ENCODE measurements at places on chromosomes 1 and 21.

DNA sequence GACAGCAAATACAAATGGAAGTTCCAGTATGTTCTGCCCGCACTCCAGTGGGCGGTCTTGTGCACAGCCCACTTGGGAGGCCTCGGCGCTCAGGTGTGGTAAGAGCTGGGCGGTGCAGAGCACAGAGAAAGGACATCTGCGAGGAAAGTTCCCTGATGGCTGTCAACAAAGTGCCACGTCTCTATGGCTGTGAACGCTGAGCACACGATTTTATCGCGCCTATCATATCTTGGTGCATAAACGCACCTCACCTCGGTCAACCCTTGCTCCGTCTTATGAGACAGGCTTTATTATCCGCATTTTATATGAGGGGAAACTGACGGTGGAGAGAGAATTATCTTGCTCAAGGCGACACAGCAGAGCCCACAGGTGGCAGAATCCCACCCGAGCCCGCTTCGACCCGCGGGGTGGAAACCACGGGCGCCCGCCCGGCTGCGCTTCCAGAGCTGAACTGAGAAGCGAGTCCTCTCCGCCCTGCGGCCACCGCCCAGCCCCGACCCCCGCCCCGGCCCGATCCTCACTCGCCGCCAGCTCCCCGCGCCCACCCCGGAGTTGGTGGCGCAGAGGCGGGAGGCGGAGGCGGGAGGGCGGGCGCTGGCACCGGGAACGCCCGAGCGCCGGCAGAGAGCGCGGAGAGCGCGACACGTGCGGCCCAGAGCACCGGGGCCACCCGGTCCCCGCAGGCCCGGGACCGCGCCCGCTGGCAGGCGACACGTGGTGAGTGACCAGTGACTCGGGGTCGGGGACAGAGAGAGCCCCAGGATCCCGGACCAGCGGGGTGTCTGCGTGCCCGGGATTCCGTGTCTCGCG is at the start of gene IL12RB2:
Gene IL12RB2, plus strand, starts transcription at position 623 of the 810 bp plus-strand sequence. CDS start 12,496 bp downstream, outside the sequence.
- peak; percentile 21 for DNase-seq

GRCh38 chr1:115213130-115213529 is 123.8 kb upstream of the TSPAN2 start:
- DNase-seq: no peak

DNA sequence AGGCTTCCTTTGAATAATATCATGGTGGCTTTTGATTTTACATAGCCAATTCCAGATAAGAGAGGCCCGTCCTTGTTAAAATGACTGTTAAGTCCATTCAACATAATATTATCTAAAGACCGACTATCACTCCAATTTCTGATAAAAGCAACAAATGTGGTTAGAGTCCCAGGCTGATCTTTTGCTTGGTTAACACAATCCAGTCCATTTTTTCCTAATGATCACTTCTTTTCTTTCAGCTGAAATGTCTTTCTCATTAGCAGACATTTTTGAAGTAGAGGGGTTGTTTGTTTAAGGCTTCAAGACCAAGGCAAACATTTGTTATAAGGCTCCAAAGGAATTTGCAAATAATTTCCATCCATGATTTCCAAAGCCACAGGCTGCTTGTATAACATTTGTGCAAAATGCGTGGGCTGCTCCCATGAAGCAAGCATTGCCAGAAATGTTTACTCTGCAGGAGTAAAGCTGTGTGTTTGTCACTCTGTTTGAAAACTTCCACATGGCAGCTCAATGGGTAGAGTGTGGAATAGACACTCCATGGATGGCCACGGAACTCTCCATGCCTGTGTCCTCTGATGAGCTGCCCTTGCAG is 111.5 kb downstream of the PSMG1 start:
- no peak for DNase-seq

GRCh38 chr1:9628541-9629444 is 22.7 kb upstream of the PIK3CD start:
- peak; percentile 53 for DNase-seq

GRCh38 chr21:42374457-42374856 is 8.1 kb upstream of the TFF1 start:
- DNase-seq: no peak

- no peak for DNase-seq
Observed at GRCh38 chr1:114109981-114110380, 43.7 kb downstream of the SYT6 start.

GRCh38 chr21:32245971-32246370 is 32.9 kb downstream of the MIS18A start:
- DNase-seq: no peak

DNA sequence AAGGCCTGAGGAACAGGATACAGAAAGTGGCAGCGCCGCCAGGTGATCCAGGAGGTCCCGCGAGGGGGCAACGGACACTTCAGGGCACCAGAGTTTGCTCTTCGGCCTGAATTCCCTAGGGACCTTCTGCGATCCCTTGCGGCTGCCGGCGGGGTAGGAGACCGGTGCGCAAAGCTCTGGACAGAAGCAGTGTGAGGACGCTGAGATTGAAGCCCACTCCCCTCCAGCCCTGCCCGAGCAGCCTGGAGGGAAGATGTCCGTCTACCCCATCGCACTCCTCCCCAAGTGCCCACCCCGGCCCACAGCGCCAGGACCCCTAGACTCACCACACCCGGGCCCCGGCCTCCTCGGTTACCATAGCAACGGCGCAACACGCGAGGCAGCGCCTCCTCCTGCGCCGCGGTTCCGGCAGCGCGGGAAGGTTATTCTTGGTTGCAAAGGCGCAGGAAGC is at the start of gene ANKRD45:
Gene ANKRD45, minus strand, starts transcription at position 361 of the 451 bp plus-strand sequence. CDS start 10,433 bp downstream, outside the sequence.
- no peak for DNase-seq

DNA sequence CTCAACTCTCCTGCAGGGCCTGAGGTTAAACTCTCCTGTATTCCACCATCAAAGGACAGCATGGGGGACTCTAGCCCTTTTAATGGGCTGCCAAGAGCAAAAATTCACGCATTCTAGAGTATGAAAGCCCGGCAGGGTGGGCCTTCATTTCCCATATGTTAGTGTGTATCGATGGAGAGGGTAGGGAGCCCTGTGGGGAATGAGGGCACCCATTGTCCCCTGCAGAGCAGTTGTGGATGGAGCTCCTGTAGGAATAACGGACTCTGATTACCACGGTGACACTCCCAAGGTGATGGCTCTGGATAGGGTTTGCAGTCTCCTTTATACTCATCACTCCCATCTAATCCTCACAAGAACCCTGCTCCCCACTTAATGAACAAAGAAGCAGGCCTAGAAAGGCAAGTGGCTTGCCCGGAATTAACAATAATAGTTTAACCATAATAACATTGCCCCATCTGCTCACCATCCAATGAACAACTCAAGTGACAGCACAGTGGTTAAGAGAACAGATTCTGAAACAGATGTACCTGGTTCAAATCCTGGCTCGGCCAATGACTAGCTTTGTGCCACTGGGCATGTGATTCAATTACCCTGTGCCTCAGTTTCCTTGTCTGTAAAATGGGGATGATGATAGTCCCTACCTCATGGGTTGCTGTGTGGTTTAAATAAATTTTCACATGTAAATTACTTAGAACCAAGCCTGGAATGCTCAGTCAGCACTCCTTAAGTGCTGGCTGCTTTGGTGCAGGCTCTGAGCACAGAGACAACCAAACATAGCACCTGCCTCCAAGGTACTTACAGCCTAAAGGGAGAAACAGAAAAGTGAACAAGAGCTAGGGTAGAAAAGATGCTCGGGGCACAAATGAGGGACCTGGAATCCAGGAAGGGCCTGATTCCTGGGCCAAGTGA is 29.0 kb downstream of the HIVEP3 start:
- no peak for DNase-seq

DNA sequence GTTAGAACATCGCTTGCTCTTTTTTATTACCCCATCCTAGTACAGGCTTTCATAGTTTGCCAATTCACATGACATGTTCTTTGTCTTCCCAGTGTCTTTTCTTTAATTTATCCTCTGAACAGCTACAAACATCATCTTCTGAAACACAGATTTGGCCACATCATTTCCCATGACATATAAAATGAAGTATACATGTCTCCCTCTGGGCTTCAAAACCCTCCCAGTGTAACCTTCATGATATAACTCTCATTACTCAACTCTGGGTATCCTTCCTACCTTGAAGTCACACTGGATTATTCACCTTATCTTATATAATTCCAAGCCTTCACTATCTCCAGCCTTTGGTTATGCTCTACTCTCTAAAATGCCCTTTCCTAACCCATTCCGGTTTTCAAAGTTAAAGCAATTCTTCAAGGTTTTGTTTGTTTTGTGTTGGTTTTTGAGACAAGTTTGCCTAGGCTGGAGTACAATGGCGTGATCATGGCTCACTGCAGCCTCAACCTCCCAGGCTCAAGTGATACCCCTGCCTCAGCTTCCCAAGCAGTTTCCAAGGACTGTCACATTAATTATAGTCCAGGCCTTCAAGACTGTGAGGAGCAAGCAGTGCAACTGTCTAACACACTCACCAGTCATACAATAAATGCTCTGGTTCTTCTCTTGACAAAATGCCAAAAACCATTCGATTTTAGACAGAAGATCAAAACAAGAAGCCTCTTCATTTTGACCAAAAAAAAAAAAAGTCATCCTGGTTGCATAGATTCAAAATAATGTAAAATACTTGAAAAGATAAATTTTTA is 5.8 kb downstream of the RGS1 start:
- DNase-seq: no peak

DNA sequence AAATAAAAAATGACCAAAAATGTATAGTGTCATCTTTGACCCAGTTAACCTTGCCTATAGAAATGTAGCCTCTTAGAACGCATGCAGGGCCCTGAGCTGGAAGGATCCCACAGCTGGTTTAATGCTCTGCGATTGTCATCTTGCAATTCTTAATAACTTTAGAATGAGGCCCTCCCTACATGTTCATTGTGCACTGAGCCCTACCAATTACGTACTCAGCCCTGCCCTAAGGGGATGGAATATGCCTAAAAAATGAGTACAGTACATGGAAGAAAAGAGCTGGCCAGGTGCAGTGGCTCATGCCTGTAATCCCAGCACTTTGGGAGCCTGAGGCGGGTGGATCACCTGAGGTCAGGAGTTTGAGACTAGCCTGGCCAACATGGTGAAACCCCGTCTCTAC is 57.8 kb upstream of the BCAR3 start:
- no peak for DNase-seq

DNA sequence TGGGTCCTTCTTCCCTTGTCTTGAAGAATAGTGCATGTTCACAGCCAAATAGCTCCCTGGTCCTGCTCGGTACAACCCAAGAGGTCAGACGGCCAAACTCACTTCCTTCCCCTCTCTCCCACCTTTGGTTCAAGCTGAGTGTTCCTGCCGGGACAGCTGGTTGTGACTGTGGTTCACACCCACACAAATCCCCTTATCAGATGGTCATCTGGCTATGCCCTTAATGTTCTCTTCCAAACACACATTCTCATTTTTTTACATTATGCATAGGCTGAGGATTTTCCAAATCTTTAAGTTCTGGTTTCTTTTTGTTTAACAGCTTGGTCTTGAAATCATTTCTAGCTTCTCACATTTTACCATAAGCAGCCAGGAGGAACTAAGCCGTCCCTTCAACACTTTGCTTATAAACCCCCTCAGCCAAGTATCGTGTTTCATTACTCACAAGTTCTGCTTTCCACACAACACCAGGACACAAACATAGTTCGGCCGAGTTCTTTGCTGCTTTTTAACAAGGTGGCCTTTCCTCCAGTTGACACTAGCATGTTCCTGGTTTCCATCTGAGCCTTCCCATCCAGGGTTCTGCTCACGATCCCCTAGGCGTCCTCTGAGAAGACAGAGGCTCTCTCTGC is 19.7 kb upstream of the TSPEAR start:
- no peak for DNase-seq

DNA sequence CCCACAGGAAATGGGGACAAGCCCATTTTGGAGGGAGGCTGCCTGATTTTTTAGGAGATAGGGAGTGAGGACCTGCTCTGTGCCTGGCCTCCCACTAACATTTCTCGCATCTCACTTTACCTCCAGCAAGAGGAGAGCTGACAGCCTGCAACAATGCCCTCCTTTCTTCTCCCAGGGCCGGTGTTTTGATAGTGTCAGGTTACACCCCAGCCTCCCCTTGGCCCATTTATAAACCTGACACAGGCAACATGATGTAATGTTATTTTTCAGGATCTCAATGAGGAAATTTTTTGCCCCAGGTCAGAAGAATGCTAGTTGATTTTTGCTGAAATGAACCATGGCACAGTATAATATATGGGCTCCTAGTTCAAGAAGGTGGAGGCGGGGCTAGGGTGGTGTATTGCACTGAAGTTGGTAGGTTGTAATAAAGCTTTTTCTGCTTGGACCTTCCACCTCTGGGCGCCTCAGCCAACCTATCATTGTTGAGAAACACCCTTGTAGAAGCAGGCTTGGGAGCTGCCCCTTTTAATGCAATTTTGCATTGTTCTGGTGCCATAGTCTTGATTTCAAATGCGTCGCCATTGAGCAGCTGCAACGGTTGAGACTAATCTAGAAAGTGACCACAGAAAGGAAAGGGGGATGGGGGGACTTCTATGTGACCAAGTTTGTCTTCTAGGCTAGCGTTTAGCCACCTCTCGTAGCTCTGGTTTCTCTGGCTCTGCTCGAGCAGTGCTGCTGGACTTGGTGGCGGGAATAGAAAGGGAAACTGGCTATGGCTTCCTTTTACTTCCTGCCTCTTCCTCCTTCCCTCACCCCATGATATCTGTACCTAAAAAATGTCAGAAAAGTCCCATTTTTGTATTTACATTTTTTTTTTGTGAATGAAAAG is 53.0 kb downstream of the PBX1 start:
- DNase-seq: no peak

GRCh38 chr1:115952547-115952946 is 23.8 kb upstream of the SLC22A15 start:
- DNase-seq: no peak

GRCh38 chr1:210437111-210437510 is 108.4 kb downstream of the HHAT start:
- no peak for DNase-seq

- no peak for DNase-seq
Observed at GRCh38 chr1:183289051-183289496, 103.0 kb downstream of the LAMC2 start.

- no peak for DNase-seq
Observed at GRCh38 chr1:182714546-182714945, 30.2 kb upstream of the RGS8 start.

DNA sequence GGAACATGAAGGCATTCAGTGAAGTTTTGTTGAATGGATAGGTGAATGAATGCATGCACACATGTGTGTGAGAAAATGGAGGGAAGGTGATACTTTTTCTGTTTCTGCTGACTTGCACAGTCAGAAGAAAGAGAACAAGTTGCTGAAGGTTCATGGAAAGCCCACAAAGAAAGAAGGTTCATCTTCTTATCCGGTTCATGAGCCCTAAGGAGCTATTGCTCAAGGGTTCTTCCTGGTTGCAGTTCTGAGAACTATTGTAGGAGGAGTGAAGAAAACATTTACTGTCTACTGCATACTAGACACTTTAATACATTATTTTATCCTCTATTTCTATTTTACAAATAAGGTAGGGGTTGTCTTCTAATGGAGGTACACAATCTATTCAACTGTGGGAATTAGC is 13.4 kb upstream of the NIBAN1 start:
- no peak for DNase-seq

DNA sequence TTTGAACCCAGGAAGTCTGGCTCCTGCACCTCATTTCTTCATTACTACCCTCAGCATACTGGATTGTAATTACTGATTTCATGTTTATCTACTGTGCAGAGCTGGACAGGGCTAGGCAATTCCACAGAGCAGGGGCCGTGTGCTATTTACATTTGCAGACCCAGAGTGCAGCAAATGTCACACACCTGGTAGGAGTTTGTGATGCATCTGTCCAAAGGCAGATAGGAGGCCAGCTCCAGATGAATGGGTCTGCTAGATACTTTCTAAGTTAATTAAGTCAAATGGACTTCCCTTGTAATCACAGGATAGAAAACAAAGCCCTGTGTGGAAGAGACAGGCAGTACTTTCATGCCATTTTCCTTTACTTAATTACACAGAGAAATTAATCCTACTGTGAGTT is 46.2 kb downstream of the PGBD5 start:
- no peak for DNase-seq
